HEK293T (cell line): ENCODE measurements at places on chromosomes 12 and 14.
A peak's percentile ranks its signal among the peaks of the same experiment; 100 is the strongest.

GRCh38 chr14:55760789-55761566, 181.0 kb downstream of the KTN1 start:
- no peak for DNase-seq

DNA sequence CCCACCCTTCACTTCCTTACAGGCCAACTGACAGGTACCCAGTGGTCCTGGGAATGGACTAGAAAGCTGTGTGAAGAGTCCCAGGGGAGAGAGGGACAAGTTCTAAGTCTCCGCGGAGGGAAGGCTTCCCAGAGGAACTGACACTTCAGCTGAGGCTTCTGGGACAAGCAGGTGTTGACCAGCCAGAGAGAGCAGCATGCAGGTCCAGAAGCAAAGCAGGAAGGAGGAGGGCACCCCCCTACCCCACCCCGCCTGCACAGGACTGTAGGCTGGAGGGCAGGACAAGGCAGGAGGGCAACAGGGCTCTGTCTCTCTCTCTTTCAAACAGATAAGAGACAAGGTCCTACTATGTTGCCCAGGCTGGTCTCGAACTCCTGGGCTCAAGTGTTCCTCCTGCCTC, 58.2 kb upstream of the CORO1C start:
- no peak for DNase-seq

DNA sequence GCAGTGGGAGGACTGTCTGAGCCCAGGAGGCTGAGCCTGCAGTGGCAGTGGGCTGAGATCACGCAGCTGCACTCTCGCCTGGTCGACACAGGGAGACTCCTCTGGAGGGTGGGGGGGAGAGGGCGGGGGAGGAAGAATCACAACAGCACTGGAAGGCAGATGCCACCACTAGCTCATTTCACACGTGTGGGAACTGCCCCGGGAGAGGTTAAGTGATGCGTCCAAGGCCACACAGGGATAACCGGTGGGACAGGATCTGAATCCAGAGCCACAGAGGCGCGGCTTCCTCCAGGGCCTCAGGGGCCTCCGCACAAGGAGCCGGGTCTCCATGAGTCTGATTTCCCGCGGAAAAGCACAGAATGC, 20.8 kb downstream of the STX2 start:
- no peak for DNase-seq

- DNase-seq = no peak
Measured at GRCh38 chr12:117017807-117018206, 81.4 kb downstream of the TESC start.

- peak; percentile 87 for DNase-seq
Measured at GRCh38 chr12:120356567-120357030, 12.4 kb downstream of the MSI1 start.

GRCh38 chr14:76086636-76087035, 65.1 kb upstream of the GPATCH2L start:
- DNase-seq = no peak

DNA sequence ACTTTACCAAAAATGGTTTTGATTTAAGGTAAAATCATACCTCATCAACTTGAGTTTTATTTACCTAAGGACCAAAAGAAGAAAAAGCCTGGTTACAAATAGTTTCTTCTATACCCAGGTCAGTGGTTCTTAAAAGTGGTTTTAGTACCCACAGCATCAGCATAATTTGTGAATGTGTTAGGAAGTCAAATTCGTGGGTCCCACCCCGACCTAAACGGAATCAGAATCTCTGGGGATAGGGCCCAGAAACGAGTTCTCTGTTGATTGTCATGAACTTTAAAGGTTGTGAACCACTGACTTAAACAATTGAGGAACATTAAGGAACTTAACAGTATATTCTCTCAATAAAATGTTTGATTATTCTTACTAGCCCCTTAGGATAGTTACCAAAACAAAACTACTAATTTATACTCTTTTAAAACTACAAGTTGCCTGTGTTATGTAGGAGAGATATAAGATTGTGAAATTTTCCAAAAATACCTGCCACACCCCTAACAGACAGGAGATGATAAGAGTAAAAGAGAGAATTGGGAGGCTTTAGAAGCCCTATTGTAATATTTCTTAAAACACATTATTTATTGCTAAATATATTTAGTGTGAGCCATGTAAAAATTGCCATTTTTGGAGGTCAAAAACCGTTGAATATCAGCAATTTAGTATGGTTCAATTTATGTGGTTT, 669 bp upstream of the SLC25A21 start:
- no peak for DNase-seq

DNA sequence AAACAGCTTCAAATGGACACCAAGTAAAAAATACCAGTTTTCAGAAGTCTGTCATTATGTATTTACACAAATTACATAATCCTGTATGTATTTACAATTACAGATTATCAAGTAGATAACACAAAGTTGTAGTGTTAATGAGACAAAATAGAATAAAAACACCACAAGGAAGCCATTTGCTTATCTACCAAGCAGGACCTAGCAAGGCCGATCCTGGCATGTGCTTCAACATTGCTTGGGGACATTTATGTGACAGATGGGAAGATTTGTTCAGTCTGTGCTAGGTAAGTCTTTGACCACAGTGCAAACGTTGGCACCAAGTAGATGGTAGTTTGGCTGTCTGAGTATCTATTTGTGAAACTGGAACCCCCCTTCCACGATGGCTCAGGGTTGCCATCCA, 35.8 kb downstream of the BCAT1 start:
- DNase-seq = no peak

- no peak for DNase-seq
Measured at GRCh38 chr12:57128519-57129247, 400 bp downstream of the LRP1 start.

- peak; percentile 76 for DNase-seq
Measured at GRCh38 chr14:100022772-100023451, 42.3 kb upstream of the EVL start.

DNA sequence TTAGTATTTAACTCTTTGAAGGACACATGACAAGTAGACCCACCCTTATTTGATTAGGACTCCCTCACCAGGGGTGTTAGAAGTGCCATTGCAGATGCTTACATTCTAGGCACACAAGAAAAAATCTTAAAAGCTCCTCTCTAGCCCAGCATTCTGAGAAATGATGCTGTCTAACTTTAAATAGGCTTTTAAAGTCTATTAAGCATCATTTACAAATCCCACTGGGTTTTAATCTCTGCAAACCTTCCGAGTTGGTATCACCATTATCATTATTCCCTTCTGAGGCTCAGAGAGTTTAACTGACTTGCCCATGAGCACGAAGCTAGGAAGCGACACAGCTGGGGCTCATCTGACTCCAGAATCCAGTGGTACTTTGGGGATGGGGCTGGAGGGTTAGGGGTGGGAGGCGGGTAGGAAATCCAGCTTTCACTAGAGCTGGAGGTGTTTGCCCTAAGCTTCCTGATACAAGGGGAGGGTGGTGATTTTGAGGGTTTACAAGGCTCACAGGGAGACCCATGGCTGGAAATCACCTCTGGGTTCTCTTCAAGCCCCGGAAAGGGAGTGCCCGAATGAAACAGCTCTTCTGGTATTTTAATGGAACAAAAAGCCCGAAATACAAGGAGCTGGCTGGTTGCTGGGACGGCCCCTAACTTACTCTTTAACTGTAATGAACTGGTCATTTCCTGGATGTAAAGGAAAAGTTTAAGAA, 109.2 kb upstream of the FUT8 start:
- DNase-seq = no peak

- DNase-seq = no peak
Measured at GRCh38 chr14:23094666-23095195, at the start of gene ACIN1. TSS of gene ACIN1 (minus strand) at chr14:23095136. CDS start at chr14:23095112, 24 bp downstream.

GRCh38 chr14:32472512-32473463, 143.7 kb downstream of the AKAP6 start:
- no peak for DNase-seq

DNA sequence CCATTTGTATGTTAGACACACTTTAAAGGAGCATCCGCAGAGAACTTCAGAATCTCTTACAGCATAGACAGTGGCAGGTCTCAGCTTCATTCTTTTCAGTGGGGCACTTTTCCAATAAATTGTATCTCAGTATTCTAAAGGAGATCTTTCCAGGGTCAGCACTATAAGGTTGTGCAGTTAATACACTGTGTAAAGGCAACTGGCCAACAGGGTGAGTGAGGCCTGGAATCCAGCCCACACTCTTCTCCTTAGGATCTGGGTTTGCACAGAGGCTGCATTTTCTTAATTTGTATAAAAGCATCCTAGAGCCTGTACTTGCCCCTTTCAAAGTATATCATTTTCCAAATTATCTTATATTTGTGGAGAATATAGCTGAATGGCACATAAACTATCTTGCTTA, 94.2 kb downstream of the MYF5 start:
- DNase-seq = no peak

DNA sequence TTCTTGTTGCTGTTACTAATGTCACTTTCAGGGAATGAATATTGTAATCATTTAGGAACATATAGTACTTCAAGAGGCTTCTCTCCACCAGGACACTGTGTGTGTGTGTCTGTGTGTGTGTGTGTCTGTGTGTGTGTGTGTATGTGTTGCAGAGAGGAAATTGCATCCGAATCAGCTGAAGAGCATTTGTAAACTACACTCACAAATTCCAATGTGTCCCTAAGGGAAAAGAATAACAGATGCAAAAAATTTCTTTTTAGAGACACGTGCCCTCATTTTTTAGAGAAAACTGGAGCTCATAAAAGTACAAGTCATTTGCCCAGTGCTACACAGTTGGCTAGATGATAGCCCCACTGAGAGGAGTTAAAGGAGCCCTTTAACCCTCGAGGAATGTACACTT, 168.8 kb downstream of the ANO4 start:
- no peak for DNase-seq

DNA sequence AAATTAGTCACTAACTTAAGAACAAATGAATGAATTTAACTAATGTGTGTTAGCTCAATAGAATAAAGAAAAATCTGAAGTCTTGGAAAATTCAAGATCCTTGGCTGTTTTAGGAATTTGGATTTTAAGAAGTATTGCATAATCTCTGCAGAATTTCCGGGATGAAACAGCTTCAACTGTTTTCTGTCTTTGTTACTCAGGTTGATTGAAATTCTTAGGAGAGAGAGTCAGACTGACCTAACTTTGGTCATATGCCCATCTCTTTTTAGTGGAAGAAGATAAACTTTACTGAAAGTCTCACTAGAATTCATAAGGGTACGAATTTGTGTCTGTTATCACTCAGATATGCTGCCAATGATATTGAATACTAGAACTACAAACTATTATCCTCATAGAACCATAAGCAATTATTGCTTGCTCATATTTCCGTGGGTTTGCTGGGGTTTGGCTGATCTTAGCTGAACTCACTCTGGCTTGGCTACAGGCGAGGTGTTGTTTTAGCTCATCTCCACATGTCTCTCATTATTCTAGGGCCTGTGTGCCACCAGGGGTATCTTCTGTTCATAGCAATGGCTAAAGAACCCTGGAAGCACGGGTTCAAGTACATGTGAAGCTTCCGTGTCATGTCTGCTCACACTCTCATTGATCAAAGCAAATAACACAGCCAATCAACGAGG, 257.4 kb upstream of the NOVA1 start:
- DNase-seq = no peak

GRCh38 chr14:64637735-64638473, 66.3 kb upstream of the PLEKHG3 start:
- no peak for DNase-seq

GRCh38 chr12:26195641-26196420, 458 bp downstream of the SSPN start:
- DNase-seq = peak; percentile 46

DNA sequence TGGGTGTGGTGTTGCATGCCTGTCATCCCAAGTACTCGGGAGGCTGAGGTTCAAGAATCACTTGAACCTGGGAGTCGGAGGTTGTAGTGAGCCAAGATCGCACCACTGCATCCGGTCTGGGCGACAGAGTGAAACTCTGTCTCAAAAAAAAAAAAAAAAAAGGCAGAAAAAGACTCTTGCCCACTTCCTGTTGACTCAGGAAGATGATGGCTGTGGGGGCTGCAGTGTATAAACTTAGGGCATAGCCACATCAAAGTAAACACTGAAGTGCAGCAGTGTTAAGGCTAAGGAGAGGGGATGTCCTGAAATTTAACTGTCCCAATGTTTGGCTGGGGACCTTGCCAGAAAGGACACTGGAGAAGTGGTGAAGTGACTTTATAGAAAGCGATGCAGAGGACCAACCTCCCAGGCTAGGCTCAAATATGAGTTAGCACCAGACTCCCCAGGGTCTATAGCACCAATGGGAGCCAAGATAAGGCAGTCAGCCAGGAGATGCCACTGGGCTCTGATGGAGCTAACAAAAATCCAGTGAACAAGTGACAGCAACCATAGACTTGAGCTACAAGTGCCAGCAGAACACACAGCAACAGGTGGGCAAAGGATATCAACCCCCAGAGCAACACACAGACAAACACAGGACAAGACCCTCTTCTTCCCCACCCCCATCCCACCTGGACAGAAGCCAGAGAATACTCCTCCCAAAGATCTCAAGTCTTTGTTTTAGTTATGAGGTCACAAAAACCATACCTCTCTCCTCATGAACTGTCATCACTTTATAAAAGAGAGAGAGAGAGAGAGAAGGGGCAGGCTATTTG, 28.0 kb downstream of the NELL2 start:
- no peak for DNase-seq
